ENCODE measurements at places on chromosomes 7 and 10.

GRCh38 chr7:137846827-137847567 lies at the start of gene DGKI:
DGKI (minus strand) TSS chr7:137846974.
- no peak for DNase-seq

- DNase-seq: no peak
Measured at GRCh38 chr7:112790586-112791003, 402 bp upstream of the TMEM168 start.

GRCh38 chr7:23628370-23628769 lies 31.2 kb downstream of the CCDC126 start:
- DNase-seq: no peak

GRCh38 chr10:124706462-124707143 lies 37.6 kb downstream of the FAM53B start:
- no peak for DNase-seq

DNA sequence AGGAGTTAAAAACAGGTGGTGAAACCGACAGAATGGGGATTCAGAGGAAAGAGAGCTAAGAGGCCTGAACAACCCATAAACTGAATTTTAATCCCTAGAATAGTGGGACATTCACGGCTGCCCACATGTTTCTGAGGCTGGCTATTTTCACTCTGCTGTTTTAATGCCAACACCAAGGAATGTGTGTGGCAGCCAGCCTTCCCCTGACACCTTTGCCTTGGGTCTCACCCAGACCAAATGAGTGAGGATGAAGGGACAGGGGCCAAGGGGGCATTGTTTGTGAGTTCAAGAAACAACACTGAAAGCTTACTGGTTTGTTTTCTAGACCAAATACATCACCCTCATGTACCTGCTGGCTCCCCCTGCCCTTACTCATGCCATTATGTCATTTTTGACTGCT lies 164.3 kb downstream of the JAZF1 start:
- DNase-seq: no peak

DNA sequence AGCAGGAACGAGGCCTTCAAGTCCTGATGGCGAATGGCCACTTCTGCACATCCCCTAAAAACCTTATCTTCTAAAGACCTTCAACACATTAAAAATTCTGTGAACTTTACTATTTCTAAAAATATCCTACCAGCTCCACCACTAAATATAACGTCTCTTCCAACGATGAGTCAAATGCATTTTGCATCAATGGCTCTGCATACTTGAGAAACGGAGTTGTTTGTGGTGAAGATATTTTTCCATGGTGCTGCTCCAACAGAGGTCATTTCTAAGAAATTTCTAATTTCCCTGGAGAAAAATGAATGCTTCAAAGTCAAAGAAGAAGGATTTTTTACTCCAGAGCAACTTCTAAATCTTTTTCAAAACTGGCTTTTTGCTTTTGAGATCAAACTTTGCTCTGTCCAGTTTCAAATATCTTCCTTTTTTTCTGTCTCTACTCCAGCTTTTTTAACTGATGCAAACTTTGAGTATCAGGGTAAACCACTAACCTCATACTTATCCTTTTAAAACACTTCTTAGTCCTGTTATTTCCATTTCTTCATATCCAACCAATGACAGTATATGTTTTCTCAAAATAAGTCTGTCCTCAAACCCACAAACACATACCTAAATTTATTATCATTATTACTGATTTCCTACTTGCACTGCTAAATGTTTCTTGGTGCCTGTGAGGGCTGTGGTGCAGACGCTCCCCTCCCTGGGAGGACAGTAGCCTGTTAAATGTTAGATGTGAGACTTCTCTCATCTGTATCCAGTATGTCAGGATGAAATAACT lies 258.1 kb downstream of the KLF6 start:
- no peak for DNase-seq

DNA sequence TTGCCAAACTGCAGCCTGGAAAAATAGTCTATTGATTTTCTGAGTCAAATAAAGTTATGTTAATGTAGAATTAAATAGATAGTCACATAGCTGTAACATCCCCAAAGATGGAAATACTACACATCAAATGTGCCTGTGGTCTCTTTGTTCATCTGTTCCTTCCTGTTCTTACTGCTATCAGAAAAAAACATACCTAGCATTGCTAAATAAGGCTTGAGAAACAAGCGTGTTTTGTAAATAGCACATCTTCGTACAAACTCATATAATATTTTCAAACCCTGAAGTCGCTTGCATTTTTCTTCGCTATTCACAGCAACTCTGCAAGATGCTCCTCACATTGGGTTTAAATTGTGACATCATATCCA lies 116.1 kb downstream of the KLF6 start:
- DNase-seq: no peak

DNA sequence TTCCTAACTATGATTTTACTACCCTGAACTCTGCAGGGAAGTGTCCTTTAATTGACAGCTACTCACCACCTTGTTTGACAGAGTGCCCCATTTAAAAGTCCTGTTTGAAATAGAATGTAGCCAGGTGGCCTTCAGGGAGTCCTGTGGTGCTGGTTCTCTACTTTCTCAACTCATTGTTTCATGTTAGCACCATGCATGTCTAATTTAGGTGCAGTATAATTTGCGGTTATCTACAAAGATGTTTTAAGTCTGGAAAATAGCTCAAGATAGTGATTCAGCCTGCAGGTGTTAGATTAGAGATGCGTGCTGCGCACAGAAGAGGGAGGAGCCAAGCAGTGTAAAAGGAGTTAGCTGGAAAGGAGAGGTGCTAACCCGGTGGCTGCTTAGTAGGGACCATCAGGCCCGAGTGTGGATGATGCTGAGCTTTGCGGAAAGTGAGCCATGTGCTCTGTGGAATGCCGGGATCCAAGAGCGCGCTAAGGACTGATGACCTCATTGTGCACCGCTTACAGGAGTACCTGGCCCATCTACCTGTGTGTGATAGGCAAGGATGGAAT lies 1.2 kb downstream of the CCM2 start:
- DNase-seq: peak; percentile 65

DNA sequence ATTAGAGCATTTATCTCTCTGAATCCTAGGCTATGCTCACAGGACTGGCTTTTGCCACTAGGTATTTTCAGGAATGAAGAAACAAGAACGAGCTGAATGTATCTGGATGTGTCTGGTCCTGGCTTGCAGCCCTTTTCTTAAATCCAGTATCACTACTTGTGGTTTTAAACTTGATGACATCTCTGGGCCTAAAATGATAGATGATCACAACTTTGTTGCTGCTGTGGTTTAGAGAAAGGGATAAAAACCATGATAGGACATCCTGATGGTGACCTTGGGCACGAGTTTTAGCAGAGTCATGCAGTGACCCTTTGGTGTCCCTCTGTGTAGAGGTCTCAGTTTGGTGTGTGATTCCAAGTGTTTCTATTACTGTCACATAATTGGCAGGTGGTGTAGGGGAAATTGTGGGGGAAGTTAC lies 31.7 kb upstream of the SEMA3C start:
- no peak for DNase-seq

DNA sequence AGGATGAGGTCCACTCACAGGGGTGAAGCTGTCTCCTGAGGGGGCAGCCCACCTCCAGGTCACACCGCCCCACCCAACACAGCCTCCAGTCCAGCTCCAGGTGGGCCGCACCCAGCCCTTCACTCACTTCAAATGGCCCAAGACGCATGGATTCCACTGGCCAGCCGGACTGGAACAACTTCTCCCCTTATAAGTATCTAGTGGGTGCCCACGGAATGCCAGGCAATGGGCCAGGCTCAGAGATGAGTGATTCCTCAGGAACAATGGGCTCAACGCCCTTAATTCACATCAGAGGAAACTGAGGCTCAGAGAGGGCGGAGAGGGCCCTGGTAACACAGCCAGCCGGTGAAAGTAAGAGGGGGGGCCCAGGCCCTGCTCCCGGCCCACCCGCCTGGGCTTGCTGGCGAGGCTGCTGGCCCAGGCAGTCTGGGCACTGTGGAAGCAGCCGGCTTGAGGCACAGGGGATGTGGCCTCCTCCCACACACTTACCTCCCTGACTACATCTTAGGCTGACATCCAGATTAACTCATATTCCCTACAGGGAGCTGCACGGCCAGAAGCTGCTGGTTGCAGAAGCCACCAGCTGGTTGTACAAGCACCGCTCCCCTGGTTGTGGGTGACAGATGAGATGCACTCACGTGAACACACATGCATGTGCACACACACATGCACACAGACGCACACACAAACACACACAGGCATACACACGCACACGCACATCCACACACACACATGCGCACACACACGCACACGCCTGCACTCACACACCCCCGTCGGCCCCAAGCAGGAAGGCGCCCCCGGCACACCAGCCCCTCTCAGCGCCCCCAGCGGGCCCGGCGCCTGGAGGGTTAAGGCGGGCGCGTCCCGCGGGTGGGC lies 1.0 kb upstream of the FAM20C start:
- no peak for DNase-seq

Measured in CD4-positive, alpha-beta T cell treated with Interleukin-1 beta for 1 hour (primary cell).